Stimulated activated CD8-positive, alpha-beta memory T cell treated with anti-CD3 and anti-CD28 coated beads, Interleukin-7, amount 100 ng/mL, for 48 hours (primary cell): ENCODE measurements at places on chromosomes 3 and 15.

DNA sequence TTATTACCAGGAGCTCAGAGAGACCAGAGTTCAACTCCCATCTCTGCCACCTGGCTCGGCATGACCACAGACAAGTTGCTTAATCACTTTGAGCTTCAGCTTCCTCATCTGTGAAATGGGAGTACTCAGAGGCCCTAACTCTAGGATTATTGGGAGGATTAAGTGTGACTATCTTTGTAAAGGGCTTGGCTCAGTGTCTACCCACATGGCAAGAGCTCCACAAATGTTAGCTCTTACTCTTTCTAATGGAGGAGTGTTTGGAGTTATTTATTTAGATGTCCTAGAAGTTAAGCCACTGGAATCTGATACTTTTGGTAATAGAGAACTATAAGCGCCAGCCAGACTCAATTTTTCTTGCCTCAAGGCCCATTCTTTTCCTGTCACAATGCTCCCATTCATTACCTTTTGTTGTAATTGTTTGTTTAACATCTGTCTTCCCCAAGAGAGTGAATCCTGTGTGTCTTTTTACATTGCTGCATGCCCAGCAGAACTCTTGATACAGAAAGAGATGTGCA is 12.3 kb upstream of the LMCD1 start:
- no peak for DNase-seq

- no peak for DNase-seq
Measured at GRCh38 chr15:25774871-25775270, 88.3 kb downstream of the ATP10A start.

- DNase-seq = no peak
Measured at GRCh38 chr3:128559486-128560225, 66.7 kb upstream of the GATA2 start.

DNA sequence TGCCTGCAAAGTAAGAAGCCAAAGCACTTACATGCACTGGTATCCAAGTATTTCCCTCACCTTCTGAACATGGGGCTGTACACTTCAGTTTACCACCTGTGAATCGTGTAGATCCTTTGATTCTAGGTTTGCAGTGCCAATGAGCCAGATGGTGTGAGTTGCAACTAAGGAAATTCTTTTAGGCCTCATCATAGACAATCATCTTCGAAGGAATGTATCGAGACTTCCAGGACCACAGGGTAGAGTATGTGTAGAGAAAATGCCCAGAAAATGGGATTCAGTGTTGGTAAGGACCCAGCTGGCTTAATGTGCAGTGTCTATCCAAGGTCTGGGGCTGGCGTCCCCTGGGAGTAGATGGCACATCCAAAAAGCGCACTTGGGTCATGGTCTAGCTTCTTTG is 323.2 kb upstream of the TPM1 start:
- no peak for DNase-seq

- DNase-seq = no peak
Measured at GRCh38 chr3:74214286-74214685, 400.2 kb downstream of the CNTN3 start.

GRCh38 chr3:196049653-196050052 is 32.2 kb downstream of the TFRC start:
- DNase-seq = no peak

DNA sequence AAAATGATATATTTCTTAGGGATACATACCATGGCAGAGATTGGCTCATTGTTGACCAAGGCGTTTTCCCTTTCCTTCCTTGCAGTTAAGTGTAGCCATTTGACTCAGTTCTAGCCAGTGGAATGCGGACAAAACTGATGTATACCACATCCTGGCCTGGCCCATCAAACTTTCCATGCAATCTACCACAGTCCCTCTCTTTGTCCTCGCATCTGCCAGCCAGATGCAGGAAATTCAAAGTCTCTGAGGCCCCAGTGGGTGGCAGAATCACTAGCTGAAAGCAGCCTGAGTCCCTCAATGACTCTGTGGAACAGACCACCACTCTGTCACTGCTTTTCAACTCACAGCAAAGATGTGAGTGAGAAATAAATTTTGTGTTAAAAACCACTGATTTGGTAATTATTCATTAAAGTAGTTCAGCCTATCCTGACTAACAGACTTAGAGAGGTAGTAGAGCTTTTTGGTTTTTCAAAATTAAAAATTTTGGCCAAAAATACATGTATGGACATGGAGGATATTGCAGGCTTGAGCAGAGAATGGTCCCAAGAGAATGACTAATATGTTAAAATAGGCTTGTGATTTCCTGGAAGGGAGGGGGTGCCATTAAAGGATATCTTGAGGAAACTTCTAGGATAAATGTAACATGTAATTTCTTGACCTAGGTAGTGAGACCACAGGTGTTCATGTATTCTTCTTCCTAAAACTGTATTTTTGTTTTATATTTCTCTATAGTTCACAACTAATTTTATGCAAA is 10.9 kb downstream of the LRRFIP2 start:
- peak; percentile 16 for DNase-seq

- DNase-seq = no peak
Measured at GRCh38 chr15:79635897-79636561, 203.9 kb downstream of the MINAR1 start.

- no peak for DNase-seq
Measured at GRCh38 chr3:42127226-42127625, 36.1 kb downstream of the TRAK1 start.

- DNase-seq = no peak
Measured at GRCh38 chr3:132311841-132312240, 5.4 kb upstream of the ACP3 start.

GRCh38 chr3:30474371-30474770 is 132.0 kb upstream of the TGFBR2 start:
- DNase-seq = no peak

DNA sequence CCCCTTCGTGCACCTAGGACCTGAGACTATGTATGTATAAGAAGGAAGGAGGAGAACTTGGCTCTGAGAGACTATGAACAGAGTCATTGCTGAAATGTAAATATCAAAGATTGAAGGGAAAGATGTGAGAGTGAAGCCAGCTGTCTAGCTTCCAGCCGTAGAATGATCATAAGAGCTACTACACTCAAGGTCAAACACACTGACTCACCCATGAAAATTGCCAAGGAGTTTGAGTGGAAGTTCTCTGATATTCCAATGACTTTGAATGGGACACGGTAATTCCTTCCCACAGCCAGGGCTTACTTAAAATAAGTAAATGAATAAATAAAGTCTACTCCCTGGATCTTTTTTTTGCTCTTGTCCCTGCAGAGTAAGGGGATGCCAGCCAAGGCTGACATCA is 398.9 kb upstream of the TPRG1 start:
- no peak for DNase-seq

DNA sequence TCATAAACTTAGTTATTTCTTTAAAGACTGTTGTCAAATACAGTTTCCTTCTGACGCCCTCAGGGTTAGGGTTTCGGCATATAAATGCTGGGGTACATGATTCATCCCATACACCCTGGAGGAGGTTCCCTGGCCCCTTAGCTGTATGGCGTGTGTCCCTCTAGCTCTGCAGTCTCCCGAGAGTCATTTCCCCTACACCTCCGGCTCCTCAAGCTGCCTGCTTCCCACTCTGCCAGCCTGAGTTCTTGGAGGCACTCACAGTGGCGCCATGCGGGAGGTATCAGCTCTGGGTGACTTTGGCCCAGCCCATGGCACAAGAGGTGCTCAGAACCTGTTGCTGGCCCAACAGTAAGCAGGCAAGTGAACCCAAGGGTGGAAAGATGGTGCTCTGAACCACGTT is 70.2 kb upstream of the TRPM1 start:
- DNase-seq = no peak

DNA sequence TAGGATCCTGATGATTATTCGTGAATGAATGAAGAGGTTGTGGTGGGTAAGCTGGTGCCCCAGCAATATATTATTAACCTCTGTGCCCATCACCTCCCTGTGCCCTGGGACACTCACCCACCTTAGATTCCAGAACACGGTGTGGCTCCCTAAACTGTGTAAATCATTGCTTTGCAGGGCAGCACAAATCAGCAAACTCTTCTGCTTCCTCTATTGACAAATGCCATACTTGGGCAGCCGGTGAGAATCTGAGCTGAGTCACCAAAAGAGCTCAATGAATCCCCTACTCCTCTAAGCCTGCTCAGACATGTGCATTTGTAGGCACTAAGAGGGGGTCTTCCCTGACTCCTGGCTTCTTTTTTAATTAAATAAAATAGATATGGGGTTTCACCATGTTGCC is 15.7 kb downstream of the UQCC5 start:
- DNase-seq = no peak

DNA sequence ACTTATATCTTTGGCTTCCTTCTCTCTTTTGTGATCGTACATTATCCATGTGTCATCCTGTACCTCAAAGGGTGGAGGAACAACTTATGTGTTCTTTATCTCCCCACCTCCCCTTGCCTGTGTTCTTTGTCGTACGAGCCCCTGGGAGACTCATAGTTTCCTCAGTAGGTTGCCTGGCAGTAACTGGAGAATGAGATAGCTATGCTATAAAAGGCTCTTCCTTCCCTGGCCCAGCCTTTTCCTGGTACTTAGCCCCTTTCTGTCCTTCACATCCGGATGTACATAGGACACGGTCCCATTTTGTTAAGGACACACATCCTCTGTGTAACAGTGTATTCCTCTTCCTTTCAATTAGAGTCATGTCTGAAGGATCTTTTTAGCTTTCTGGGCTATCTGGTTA is 32.1 kb downstream of the PLCL2 start:
- DNase-seq = no peak

DNA sequence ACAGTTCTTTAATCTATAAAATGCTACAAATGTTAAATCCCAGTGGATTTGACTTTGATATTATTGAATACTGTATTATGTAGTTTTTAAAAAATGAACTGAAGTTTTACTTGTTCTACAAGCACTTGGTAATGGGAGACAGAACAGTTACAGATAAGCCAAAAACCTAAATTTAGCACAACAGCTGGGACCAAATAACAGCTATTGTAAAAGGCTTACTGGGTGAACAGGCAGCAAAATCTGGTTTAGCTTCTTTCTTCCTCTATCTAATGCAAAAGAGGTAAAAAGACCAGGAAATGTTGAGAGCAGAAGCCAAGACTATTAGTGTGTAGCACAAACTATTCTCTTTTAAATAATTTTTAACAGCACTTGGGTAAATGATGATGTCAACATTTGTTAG is 1.6 kb upstream of the ATOSA start:
- DNase-seq = no peak

- DNase-seq = no peak
Measured at GRCh38 chr3:89332793-89333192, 225.4 kb downstream of the EPHA3 start.

DNA sequence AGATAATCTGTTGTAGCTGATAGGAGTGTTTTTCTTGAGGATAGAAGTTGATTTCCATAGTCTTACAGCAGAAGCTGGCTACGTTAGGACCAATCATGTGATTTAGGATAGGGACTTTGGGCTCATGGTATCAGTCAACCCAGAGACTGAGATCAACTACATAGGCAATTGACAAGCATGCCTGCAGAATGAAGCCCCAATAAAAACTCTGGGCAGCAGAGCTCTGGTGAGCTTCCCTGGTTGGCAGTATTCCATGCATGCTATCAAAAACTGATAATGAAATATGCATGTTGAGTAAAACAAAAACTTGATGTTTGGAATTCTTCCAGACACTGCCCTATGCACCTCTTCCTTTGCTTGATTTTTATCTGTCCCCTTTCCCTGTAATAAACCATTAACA is 38.0 kb downstream of the SUCNR1 start:
- no peak for DNase-seq
